ENCODE measurements at places on chromosomes 16 and 17. TPM values are rescaled to one million over a fixed set of nuclear protein-coding genes. Genes with fewer than 3 reads are reported as not detected.

The MYLK3 gene
- total RNA-seq, result not detected

The IGF2BP1 gene
- total RNA-seq, result not detected

DNA sequence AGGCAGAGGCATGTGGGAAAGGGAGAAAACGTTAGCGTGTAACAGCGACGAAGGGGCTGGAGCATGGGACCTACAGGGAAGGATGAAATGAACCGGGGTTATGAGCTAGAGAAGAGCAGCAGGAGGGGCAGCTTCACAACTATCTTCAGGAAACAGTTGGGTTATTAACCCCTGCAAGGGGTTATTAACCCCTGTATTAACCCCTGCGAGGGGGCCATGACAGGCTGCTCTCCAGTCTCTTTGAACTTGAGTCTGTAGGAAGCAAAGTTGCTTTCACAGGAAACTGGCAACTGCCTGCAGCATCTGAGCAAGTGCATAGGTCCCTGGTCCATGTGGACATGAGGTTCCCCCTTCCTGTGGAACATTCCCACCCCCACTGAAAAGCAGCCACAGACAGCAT lies 119.2 kb upstream of the CRHR1 start:
- no peak for DNase-seq

- DNase-seq, result no peak
Measured at GRCh38 chr17:78081551-78081950, 47.0 kb downstream of the TMC6 start.

DNA sequence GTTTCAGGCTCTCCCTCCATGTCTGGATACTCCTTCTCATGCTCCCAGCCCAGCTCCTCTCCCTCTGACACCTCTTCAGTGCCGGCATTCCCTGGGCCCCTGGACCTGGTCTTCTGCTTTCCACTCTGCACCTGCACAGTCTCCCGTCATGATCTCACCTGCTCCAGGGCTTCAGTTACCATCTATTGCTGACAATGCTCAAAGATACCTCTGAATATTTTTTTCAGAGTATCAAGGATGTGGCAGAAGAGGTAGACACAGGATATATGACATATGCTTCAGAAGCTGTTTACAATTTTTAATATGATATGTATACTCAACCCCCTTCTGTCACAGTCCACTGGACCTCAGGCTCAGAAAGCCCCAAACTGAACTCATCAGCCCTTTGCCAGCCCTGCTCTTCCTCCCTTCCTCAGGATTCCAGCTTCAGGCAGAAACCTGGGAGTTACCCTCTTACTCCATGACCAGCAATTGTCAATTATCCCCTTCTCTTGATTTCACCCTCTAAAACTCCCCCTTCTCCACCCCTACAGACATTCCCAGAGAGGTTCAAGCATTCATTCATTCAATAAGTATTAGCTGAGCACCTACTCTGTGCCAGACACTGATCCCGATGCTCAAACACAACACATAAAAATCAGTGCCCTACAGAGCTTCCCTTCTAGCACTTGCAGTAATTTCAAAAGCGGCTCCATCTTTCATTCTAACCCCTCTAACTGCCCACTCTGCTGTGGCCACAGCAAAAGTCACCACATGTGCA lies 7.8 kb upstream of the MLLT6 start:
- no peak for DNase-seq

DNA sequence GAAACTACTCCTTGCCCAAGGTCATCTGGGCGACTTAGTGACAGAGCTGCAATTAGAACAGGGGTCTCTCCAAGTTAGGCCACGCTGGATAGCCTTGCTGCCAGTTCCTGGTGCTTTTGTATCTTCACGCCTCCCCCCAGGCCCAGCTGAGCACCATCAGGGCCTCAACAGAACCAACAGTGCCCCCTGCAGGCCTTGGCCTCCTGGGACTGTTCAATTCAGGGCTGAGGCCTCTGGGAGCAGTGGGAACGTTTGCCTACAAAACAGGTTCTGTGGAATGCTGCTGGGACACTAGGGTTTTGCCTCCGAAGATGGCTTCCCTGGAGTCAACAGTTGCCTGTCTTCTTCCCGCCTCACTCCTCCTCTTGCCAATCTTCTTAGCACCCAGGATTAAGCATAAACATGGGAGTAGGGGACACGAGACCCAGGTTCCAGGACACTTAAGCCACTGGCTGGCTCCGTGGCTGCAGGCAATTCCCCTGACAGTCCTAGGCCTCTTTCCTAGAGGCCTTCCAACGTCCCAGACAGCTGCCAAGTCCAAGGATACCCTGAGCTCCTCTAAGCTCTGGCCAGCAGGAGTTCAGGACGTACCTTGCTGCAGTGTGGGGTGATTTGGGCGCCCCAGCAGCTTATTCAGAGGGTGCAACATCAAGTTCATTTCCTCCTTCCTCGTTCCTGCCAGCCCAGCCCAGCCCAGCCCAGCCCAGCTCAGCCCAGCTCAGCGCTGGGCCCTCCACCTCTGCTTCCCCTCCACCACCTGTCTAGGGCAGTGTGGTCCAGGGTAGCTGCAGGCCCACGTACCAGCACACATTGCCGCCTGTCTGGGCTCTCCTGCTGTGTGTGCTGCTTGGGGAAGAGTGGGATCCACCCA lies 246.6 kb upstream of the RPL38 start:
- peak; percentile 46 for DNase-seq

DNA sequence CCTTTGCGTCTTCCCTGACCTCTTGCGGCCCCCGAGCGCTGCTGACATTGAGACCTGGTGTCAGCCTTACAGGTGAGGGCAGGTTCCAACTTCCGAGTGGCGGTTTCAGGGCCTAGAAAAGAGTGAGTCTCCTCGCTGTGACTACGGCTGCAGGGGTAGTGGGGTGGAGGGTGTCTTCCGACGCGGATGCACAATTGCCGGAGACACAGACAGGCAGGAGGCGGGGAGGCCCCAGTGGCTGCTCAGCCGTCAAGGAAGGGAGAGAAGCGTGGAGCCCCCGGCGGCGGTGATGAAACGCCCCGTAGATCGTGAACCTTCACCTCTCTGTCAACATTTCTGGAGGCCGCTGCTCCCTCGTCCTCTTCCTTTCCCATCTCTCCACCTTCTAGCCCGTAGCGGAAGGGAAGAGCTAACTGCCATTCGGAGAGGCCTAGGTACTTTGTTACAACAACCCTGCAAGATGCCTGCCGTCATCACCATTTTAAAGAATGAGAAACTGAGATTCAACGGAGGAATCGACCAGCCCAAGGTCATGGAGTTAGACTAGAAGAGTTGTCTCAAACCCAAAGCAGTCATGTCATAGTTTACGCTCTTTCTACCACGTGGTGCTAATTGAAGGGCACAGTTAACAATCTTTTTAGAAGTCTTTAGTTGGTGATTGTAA lies 485 bp downstream of the DNAJA3 start:
- no peak for DNase-seq

DNA sequence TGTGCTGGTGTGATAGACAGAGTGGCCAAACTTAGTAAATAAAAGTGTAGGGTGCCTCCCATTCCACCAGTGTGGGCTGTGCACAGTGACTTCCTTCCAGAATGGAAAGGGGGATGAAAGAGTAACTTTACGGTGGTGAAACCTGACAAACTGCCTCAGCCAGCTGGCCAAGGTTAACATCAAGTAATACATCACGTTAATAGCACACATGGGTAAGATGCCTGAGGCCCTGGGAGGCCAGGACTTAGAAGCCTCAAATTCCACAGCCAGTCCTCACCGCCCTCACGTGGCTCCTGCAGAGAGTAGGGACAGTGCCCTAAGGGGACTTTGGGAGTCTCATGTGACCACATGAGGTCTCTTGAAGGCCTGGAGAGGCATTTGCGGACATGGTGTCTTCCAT lies 14.1 kb downstream of the RMI2 start:
- DNase-seq, result no peak

GRCh38 chr17:74775409-74776043 lies 619 bp downstream of the NAT9 start:
- DNase-seq, result no peak

GRCh38 chr17:82876149-82876548 lies 36.3 kb upstream of the ZNF750 start:
- DNase-seq, result no peak

GRCh38 chr16:11234884-11235702 lies 20.9 kb downstream of the SOCS1 start:
- peak; percentile 53 for DNase-seq

- no peak for DNase-seq
Measured at GRCh38 chr17:72358465-72358864, 237.6 kb downstream of the SOX9 start.
